ENCODE measurements at places on chromosomes 4 and X.

DNA sequence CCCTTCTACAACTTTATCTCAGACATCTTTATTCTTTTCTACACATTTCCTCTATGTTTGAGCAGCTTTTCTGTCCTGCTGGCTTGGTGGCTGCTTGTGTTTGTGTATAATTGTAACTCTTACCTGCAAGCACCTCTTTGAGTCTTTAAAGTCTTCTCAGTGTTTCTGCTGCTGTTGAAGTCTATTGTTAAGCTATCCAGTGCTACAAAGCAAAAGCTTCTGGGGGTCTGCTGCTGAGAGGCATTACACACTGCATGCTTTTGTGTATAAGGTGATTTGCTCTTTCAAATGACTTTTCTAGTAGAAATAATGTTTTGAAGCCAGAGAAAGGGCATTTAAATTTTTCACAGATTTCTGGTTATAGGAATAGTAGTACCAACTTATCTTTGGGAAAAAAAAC, 241.8 kb downstream of the DTHD1 start:
- DNase-seq, result no peak

GRCh38 chr4:5804656-5805055, 88.2 kb downstream of the CRMP1 start:
- DNase-seq, result no peak

DNA sequence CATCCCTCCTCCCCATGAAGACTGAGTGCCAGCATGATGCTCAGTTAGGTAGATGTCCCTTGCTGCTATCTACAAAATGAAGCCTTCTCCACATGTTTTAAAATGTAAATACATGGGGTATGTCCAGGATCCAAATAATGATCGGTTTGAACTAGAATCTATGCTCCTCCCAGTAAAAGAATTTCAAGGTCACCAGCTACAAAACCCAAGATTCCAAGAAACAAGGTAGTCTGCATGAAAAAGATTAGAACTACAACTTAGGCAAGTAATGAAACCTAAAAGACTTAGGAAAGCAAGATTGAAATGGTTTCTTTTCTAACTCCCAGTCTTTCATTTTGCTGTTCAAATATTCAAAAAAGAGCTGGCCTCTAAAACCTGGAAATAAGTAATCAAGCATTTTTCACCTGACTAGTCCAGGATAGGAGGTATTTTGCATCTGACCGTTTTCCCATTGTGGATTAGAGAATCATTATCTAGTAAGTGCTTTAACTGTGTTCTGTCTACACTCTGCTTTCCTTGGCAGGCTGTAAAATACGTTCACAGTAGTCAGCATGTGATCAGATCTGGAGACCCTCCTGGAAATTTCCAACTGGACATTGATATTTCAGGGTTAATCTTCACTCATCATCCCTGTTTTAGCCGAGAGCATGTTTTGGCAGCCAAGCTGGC, 57.4 kb downstream of the CC2D2A start:
- no peak for DNase-seq

- DNase-seq, result no peak
These were observed 20.7 kb upstream of the CSN1S1 start for GRCh38 chr4:69910016-69910782.

DNA sequence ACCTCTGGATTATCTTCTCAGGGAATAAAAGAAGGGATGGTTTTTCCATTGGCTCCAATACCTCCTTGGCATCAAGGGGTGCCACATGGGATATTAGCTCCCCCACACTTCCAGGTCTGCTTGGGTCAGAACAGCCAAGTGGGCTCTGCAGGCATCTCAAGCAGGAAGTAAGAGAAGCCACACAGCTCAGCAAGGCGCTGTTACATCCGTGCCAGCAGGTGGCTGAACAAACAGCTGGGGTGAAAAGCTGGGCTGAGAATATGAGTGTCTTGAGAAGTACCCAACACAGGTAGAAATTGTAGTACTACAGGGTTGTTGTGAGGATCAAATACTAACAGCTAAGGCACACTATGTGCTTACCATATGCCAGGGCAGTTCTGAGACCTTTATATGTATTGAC, 76.7 kb upstream of the TMEM150C start:
- no peak for DNase-seq

DNA sequence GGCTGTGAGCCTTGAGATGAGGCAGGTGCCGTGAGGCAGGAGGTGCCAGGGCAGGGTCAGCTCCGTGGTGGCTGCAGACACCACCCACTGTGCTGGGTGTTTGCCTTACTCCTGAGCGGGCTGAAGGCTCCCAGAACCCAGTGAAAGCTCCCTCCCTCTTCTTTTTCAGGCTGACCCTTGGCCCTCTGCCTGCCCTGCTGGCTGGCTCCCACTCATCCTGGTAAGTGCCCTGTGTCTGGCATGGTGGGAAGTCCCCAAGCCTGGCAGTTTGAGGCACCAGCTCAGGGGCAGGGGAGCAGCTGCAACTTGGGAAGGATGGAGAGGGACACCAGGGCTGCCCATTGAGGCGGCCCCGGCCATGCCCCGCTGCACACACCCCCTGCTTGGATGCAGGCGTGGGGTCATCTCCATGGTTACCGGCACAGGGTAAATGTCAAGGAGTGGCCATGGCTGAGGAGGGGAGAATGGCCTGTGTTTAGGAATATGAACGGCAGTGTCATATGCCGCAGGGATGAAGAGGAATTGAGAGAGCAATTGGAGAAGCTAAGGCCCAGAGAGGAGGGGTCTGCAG, 16.8 kb downstream of the SH3BP2 start:
- no peak for DNase-seq

GRCh38 chr4:137467537-137467936, 64.8 kb downstream of the PCDH18 start:
- no peak for DNase-seq

DNA sequence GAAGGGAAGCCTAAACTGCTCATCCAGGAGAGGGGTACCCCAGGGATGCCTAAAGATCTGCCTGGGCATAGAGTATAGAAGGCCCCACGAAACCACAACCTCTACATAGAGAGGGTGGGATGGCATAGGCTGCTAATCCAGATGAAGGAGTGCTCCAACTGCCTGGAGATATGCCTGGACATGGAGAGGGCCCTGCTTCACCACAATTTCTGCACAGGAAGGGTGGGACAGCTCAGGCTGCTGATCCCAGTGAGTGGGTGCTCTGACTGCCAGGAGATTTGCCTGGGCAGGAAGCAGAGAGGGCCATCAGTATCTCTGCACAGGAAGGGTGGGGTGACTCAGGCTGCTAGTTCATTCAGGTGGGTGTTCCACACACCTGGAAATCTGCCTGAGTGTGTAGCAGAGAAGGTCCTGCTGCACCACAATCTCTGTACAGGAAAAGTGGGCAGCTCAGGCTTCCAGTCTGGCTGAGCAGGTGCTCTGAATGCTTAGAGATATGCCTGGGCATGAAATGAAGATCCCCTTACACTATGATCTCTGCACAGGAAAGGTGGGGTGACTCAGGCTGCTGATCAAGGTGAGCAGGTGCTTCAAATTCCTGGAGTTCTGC, 61.1 kb downstream of the ZNF518B start:
- DNase-seq, result no peak

DNA sequence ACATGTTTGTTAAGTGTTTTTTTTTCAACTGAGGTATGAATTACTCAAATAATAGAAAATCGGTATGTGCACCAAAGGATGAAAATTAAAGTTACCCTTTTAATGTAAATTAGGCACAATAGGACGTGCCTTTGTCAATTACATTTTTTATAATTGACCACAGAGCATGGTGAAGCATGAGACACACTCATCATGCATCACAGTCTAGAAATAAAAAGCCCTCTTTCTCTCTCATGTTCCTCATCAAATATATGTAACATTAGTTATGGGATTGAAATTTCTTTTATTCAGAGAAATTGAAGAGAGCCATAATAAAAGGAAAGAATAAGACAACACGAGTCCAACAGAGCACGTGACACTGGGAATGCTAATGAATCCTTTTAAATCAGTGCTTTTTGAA, 3.5 kb downstream of the GNRHR start:
- DNase-seq, result no peak

GRCh38 chr4:125262079-125262478, 52.7 kb upstream of the FAT4 start:
- no peak for DNase-seq

- no peak for DNase-seq
These were observed 236.9 kb upstream of the PRKX start for GRCh38 chrX:3950373-3950772.

DNA sequence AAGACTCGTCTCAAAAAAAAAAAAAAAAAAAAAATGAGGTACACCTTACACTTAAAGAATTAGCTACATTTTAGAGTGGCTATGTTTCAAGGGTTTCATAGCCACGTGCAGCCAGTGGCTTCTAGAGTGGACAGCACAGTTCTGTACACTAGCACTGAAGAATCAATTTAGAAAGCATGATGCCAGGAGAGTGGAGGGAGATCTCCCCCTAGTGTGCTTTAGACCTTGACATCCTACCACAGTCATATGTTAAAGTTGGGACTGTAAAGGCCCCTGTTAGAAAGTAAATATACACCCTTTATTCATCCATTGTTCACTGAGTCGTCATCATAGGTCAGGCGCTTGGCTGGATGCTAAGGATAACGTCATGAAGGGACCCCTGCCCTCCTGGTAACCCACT, 179.4 kb downstream of the QDPR start:
- no peak for DNase-seq

GRCh38 chrX:3697220-3697684, 16.2 kb downstream of the PRKX start:
- DNase-seq, result no peak

DNA sequence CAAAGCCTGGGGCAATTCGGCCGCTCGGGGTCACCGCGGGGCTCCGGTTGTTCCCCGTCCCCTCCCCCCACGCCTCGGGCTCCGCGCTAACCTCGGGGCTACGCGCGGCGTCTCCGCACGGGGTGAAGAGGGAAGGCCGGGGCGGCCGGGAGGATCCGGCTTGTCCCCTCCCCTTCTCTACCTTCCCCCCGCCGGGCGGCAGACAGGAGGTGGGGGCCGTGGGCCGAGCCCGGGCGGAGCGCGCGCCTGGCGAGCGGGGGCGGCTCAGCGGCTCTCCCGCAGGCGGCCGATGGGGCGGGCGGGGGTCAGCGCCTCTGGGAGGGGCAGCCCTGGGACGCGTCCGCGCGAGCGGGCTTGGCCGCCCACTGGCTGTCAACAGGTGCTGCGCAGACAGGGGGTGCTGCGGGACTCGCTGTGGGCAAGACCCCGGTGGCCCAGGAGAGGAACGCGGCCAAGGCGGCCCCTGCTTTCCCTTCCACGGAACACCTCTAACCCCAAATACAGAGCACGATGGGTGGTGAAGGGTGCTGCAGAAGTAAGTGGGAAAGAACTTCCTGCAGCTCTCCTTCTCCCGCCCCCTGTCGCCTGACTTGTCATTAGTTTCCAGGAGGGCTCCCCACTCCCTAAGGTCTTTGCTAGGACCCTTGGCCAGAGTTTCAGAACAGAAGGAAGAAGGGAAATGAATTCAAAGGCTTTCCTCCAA, at the start of gene PDGFC:
TSS of gene PDGFC (minus strand) at position 124 of the 703 bp plus-strand sequence. CDS start 896 bp downstream, outside the sequence.
- DNase-seq, result peak; percentile 49

DNA sequence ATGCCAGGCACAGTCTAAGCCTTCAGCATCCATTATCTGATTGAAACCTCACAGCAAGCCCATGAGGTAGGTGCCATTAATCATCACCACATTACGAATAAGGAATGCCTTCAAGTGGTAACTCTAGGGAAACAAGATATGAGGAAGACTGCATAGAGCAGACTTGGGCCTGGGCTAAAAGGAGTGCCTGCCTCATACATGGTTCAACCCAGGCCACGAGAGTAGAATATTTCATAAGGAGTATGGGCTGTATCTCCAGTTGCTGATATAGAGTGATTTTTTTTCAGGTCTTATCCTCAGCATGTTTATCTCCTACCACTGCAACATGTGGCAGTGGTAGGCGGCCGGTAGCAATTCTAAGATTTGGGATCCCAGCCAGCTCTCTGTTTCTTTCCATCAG, 51.7 kb downstream of the ATP11C start:
- no peak for DNase-seq

- no peak for DNase-seq
These were observed 3.1 kb upstream of the SLC26A1 start for GRCh38 chr4:996030-996996.

GRCh38 chr4:143085224-143085623, 99.5 kb upstream of the USP38 start:
- no peak for DNase-seq

GRCh38 chr4:73663576-73663975, 43.3 kb upstream of the RASSF6 start:
- DNase-seq, result no peak

DNA sequence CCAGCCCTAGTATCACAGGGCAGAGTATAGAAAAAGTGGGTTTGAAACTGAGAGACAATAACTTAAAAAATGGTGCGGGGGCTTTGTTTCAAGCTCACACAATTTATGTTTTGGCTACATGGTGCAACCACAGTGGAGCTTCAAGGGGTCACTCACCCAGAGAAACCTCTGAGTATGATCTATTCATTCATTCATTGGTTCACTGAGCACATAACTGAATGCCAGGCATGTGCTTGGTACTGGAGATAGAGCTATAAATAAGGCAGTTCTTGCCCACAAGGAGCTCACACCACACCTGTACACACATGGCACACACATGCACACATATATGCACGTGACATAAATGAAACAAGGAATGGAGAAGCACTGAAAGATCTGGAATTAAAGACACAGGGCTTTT, 171.4 kb downstream of the NHS start:
- no peak for DNase-seq

DNA sequence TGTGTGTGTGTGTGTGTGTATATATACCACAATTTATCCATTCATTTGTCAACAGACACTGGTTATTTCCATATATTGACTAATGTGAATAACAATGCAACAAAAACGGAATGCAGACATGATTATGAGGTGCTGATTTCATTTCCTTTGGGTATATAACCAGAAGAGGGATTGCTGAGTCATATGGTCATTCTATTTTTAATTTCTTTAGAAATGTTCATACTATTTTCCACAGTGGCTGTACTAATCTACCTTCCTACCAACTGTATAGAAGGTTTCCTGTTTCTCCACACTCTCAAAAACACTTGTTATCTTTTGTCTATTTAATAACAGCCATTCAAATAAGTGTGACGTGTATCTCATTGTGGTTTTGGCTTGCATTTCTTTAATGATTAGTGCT, 269.9 kb downstream of the OPHN1 start:
- no peak for DNase-seq

GRCh38 chr4:118033148-118034052, 886 bp upstream of the NDST3 start:
- peak; percentile 46 for DNase-seq

DNA sequence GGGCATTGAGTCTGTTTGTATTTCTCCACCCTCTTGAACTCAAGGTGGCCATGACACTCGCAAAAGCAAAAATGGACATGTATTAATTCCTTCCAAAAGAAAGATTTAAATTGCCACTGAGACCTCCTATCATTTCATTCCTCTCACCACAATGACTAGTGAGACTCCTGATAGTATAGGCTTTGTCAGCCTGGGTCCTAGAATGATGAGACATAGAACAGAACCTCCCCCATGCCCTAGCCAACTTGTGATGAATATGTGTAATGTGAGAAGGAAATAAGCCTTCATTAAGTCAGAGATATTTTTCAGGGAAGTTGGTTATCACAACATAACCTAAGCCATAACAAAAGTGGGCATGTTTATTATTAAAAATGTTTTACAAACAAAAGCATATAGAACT, 62.5 kb downstream of the ASB9 start:
- DNase-seq, result no peak

GRCh38 chrX:95764972-95765451, 919.6 kb upstream of the DIAPH2 start:
- peak; percentile 0 for DNase-seq

GRCh38 chr4:41204400-41204978, 9.9 kb downstream of the APBB2 start:
- no peak for DNase-seq
